ENCODE measurements at places on chromosomes 5 and 9.

GRCh38 chr9:98860871-98861293, 53.4 kb downstream of the GALNT12 start:
- DNase-seq = no peak

DNA sequence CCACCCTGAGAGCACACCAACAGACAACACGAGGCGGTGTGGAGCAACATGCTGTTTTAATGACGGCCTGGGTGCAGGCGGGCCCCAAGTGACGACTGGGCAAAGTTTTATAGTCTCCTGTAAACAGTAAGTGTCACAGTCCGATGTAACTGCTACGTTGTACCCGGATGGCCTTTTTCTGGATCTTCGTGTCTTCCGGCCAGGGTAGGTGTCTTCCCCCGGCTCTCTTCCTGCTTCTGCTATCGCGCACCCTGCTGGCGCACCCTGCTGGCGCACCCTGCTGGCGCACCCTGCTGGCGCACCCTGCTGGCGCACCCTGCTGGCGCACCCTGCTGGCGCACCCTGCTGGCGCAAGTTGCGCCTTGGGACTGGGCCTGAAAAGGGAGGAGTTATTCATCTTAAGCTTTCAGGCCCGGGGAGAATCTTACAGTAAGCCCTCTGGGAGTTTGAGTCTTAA, 143.0 kb upstream of the TARS1 start:
- DNase-seq = no peak

DNA sequence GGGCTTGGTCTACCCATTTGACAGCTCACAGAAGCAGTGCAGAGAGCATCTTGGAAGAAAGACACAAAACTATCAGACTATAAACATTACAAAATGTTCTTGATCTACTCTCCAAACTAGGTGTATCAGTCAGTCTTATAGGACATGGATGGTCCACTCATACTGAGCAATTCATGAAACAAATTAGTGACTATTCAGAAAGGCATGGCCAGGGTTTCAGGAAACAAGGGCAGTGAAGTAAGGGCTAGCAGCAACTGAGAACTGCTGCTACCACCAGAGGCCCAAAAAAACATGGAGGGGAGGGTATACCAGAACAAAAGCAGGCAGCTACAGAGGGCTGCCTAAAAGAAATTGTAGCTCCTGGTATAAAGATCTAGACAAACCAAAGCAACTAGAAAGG, 287.0 kb downstream of the PIK3R1 start:
- DNase-seq = no peak

DNA sequence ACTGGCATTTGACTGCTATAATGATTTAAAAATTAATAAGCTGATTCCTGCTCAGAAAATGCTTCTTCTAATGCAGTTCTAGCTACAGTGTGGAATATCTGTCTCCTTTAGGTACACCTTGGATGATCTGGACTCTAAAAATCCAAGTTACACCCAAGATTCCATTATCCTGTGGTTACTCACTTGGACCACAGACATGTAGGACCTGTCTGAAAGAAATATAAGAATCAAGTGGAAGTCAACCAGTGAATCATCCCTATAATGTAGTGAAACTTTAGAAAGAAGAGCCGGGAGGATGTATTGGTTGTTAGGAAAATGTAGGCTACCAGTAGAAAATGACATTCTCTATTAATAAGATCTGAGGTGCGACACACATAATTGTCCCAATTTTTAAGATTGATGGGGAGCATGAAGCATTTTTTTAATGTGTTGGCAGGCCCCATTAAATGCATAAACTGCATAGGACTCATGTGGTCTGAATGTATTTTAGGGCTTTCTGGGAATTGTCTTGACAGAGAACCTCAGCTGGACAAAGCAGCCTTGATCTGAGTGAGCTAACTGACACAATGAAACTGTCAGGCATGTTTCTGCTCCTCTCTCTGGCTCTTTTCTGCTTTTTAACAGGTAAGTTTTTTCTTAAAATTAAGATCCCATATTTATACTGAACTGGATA, at the start of gene SPINK6:
SPINK6 (plus strand) TSS at position 512 of the 673 bp plus-strand sequence; CDS start at position 567, 55 bp downstream.
- no peak for DNase-seq

- no peak for DNase-seq
Measured at GRCh38 chr9:15231788-15232635, 75.0 kb downstream of the TTC39B start.

GRCh38 chr9:89814340-89815040, 209.7 kb downstream of the GADD45G start:
- no peak for DNase-seq

GRCh38 chr5:1873243-1873959, 9.3 kb downstream of the IRX4 start:
- no peak for DNase-seq

DNA sequence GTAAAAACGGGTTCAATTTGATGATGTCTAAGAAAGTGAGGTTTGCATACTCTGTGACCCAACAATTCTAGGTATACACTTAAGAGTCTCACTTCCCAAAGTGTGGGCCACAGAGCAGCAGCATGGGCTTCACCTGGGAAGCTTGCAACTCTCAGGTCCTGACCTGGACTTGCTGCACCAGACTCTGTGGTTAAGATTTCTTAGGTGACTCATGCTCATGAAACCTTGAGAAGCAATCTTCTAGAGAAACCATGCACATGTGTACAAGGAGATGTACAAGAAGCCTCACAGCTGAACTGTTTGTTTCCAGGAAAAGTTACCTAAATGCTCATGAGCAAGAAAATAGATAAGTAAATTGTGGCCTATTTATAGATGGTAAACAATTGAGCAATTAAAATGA, 30.0 kb downstream of the DNAJC21 start:
- no peak for DNase-seq

- no peak for DNase-seq
Measured at GRCh38 chr5:87899721-87900131, 368.9 kb downstream of the TMEM161B start.

- DNase-seq = no peak
Measured at GRCh38 chr5:128836571-128836970, 128.7 kb upstream of the SLC27A6 start.

- DNase-seq = no peak
Measured at GRCh38 chr9:36245906-36246305, 12.3 kb downstream of the GNE start.

DNA sequence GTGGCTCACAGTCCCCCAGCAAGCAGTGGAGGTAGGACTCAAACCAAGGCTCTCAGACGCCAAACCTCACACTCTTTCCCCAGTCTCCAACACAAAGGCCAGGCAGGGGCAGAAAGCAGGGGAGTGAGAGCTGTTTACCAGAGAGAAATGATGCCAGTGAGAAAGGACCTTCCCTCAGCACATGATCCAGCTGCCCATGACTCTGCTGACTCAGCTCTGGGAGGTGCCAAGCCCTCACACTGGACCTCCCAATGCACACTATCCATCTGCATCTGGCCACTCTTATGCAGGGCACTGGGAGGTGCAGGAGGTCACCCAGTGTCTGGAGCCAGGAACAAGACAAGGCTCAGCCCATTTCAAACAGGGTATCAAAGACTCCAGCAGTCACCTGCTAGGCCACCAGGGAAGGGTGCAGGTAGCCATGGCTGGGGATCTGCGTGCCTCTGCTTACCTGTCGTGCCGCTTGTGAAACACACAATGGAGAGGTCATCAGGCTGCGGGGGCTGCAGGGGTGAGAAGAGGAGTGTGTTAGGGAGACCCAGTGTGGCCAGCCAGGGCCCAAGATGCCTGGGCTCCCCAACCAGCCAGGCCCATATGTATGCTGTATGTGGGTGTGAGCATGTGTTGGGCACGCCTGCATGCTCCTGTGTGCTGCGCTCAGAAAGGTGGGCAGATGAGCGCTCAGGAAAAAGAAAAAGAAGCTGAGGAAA, 26.3 kb downstream of the ACSL6 start:
- no peak for DNase-seq

- DNase-seq = no peak
Measured at GRCh38 chr9:99563364-99563763, 258.3 kb upstream of the NR4A3 start.

DNA sequence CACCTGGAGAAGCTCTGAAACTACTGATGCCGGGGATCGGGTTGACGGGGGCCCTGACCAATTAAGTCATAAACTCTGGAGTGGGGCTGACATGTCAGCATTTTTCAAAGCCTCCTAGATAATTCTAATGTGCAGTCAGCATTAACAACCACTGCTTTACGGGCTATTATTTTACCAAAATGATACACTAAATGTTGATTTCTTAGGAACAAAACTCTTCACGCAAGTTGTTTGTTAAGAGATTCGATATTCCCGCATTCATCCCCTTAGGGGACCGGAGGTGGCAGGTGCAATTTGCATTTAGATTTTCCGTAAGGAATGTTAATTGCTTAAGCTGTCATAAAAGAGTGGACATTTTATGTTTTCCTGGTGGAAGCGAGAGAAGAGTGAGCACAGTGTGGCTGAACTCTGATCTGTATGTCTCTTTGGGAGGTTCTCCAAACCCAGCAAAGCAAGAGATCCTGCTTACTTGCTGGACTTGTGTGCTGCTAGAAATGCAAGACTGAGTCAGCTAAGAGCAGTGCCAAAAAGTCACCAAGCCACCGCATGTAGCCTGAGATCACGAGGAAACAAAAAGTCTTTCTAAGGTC, 77.6 kb downstream of the UGCG start:
- DNase-seq = no peak

- DNase-seq = no peak
Measured at GRCh38 chr9:94084314-94084713, at the start of gene PTPDC1. TSS of gene PTPDC1 (plus strand) at chr9:94084464. CDS start at chr9:94084531, 67 bp downstream.

DNA sequence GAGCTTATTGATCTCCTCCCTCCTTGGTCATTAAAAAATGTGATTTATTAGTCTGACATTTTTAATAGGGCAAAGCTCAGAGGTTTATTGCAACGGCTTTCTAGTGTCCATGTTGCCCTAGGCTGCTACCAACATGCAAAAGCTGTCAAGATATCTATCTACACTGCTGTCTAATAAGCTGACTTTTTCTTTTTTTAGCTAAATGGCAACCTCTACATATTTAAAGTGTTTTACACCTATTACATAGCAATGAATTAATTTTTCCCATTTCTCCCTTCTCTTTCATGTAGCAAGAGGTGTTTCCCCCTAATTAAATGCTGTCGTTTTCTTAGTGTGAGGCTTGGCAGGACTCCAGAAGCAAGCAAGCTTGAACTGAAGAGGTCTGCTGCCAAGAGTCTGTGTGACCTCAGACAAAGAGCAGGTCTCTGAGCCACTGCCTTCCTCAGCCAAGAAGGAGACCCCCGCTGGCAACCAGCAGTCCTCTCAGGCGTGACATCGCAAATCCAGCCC, 79.4 kb downstream of the GAS1 start:
- DNase-seq = no peak

DNA sequence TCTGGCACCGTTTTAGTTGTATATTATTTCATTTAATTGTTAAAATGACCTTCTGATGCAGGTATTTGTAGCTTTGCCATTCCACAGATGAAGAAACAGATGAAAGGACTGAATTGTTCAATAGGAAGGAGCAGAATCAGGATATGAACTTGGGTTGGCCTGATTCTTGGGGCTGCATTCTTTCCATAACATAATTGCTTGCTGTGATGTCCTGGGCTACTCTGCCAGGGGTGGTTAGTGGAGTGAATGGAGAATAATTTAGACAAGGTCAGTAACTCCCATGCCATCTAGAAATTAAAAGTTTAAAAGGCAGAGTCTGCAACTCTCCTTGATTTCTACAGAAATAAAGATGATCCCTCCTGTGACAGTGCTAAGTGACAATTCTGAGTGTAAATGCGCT, 15.9 kb downstream of the TLR4 start:
- DNase-seq = no peak

- no peak for DNase-seq
Measured at GRCh38 chr9:114357360-114357759, 27.7 kb downstream of the ORM2 start.

DNA sequence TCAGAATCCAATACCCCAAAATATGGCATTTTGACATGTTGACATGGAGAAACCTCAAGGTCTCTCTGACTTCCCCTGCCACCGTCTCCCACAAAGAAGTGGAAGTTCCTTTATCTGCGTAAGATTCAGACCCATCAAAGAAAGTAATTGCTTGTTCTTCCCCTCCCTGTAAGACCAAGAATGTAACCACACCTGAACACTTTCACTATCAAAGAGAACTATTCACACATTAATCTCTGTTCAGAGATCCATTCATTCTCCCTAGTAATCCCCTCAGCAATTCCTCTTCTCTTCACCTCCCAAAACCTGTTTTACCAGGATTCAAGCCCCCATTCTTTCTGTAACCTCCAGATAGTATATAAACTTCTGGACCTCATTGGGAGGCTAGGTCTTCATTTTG, 4.1 kb upstream of the SLC1A1 start:
- no peak for DNase-seq

DNA sequence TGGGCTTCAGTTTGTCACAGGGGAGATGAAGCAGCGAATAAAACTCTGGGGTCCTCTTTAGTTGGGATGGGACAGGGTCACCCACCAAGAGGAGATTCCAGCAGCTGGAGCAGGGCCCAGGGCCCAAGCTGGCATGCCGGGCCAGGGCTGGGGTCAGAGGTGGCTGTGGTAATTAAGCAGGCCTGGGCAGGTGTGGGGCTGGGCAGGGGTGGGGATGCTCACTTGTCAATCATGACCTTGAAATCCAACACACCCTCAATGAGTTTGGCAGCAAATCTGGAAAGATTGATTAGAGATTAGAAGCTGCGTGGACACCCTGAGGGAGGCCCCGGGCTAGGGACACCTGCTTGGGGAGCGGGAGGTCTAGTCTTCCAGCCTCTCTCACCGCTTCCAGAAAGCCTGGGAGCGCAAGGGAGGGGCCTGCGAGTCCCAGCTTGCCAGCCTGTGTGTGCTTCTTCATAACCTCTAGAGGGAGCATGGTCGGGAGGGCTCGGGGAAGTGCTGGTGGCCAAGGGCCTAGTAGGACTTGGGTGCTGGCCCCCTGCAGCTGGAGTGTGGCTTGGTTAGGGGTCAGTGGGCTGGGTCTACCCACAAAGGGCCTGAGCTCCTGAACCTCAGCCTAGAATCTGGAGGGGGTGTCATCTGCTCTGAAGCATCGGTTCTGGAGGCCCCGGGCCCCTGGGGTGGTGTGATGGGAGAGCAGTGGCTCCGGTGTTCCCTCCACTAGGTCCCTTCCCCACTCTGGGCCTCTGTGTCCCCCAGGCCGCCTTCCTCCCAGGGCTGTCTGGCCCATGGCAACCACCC, 7.6 kb downstream of the CRAT start:
- DNase-seq = no peak

- DNase-seq = no peak
Measured at GRCh38 chr5:80747922-80748321, 93.1 kb upstream of the DHFR start.

DNA sequence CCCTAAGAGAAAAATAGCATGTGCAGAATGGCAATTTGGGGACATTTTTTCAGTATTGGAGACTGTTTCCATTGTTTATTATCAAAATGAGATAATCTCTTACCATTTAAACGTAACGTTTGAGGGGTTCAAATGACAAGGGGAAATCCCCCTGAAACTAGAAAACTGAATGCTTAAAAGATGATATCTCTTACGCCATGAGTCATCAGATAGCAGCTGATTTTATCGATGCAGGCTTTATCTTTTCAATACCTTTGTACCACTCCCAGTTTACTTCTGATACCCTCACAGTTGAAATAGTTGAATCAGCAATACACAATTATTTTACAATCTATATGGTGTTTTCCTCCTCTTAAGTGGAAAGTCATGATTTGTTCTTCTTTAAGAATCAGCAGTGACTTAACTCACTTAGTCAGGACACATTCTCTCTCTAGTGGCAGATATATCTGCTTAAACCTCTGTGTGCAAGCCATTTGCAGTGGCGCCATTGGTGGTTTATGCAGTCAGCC, 29.2 kb downstream of the OSMR start:
- DNase-seq = no peak

GRCh38 chr9:22165144-22165543, 156.0 kb upstream of the CDKN2B start:
- no peak for DNase-seq
